Adipocyte (in vitro differentiated cells): ENCODE measurements at places on chromosomes 4 and X.

DNA sequence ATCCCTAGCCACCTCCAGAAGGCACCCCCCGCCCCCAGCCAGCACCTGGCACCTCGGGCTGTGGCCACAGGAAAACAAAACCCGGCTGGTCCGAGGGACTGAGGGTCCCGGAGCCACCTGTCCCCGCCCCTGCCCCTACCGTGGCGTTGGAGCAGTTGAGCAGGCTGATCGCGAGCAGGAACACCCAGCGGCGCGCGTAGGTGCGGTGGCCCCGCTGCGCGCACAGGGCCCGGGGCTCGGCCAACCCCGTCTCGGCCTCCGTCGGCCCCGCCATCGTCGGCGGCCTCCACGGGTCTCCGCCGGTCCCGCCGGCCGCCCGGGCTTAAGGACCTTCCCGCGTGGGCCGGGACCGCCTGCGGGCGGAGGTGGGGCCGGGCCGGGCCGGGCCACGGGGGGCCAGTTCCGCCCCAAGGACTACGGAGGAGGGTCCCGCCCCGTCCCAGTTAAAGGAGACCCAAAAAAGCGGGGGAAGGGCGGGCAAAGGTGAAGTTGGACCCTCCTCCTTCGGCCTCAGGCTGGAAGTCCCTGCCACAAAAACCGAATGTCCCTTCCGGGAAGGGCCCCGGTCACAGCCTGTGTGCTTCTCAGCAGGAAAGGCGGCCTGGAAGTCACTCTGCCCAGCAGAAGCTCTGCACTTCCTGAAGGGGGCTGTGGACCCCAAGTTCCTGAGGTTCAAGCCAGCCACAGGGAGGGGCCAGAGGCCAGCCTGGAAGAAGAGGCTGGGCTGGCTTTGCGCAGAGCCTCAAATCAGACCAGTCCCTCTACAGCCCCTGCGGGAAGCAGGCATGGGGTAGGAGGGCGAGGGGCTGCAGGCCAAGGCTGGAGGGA lies at the start of gene SLC49A3:
SLC49A3 (minus strand) TSS at position 298 of the 828 bp plus-strand sequence; CDS start at position 274, 24 bp downstream.
- DNase-seq, result no peak

DNA sequence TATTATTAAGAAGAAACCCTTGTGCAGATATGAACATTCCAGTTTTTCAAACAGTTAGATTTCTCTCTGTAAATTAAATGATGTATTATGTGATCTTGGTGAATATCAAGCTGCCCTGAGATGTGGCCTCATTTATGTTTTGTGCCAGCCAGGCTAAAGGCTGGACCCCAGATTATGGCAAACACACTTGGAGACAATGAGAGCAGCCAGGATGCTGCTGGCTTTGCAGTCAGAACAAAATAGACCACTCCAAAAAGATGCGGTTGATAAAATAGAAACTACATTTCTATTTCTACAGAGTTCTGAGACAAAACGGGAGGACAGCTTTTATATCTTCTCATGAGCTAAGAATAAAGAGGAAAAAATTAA lies 296.5 kb downstream of the PPP3CA start:
- no peak for DNase-seq

GRCh38 chr4:177119021-177119471 lies 190.6 kb upstream of the NEIL3 start:
- DNase-seq, result peak; percentile 59

DNA sequence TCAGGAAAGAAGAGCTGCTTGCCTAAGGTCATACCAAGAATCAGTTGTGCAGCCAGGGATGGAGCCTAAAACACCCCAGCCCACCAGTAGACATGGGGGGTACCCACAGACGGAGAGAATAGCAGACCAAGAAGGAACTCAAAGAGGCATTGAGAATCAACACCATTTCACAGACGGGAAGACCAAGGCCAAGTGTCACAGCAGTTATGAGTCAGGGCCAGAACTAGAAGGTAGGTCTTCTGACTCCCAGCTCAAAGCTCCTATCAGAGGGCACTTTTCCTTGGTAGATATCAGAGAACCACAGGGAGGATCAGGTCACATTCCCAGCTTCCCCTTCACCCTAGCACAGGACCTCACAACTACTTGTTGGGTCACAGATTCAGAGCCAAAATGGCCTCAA lies 14.5 kb downstream of the OTUD5 start:
- no peak for DNase-seq

DNA sequence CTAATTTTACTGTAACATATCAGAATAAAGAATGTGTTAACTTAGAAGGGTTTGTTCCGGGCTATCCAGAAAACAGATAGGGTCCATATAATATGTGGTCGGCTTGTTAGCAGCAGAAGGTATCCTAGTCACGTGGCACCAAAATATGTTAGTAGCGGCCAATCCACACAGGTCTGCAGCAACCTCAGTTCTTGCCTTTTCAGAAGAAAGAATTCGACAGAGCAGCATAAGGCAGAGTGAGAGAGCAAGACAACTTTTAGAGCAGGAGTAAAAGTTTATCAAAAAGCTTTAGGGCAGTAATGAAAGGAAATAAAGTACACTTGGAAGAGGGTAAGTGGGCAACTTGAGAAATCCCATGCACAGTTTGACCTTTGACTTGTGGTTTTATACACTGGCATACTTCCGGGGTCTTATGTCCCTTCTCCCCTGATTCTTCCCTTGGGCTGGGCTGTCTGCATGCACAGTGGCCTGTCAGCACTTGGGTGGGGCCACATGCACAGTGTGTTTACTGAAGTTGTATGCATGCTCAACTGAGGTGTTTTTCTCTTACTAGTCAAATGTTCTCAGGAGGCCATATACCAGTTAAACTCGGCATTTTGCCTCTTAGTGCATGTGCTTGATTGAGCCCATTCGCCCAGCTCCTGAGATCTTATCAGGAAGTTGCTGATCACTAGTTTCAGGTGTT lies 37.0 kb upstream of the ABCG2 start:
- no peak for DNase-seq

DNA sequence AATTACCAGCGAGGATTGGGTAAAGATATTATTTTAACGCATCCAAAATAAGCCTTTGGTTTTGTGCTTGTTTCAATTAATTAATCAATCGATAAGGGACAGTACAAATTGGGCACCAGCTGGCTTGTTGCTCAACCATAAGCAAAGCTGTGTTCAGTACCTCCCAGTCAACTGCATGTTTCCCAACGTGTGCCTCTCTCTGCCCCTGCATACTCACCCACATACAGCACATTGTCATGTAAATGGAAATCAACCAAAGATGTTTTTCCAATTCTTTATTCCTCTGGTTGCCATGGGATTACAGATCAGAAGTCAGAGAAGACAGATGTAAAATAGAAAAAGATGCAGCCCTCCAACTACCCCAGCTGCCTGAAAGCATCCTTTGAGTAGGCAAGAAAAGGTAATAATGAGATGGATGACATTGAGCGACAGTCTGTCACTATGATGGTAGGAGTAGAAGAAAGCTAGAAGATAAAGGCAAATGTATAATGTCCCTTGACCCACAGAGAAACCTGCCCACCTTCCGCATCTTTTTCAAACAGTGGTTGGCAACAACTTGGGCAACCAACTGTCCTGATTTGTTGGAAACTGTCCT lies 92.7 kb upstream of the TSPAN7 start:
- no peak for DNase-seq

- DNase-seq, result no peak
Measured at GRCh38 chrX:95290455-95290854, 1394.2 kb upstream of the DIAPH2 start.

- no peak for DNase-seq
Measured at GRCh38 chr4:182828360-182829025, 88.7 kb downstream of the DCTD start.

DNA sequence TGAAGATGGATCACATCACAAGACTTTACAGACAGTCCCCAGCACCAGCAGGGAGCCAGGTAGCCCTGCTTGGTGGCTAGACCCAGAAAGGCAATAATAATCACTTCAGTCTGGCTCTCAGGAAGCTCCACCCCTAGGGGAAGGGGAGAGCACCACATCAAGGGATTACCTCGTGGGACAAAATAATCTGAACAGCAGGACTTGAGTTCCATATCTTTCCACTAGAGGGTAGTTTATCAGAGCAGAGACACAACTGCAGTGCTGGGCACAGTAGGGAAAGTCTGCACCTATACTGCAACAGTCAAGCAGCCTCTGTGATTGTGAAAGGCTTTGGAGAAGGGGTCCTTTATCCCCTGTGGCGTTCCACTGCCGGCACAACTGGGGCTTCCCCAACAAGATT lies 547.0 kb upstream of the POU3F4 start:
- DNase-seq, result no peak
